Sciatic nerve (tissue), 2 donors: ENCODE measurements at places on chromosomes 1 and 21. TPM values are rescaled to one million over a fixed set of nuclear protein-coding genes. Genes with fewer than 3 reads are reported as not detected.

The GLIS1 gene
- total RNA-seq = 0.98 TPM

The AMIGO1 gene
- total RNA-seq = 15.6 TPM

The S100A7A gene
- total RNA-seq = not detected

The KPRP gene
- total RNA-seq = not detected

The OLIG1 gene
- 0.53 TPM for total RNA-seq

The NBPF4 gene
- total RNA-seq = 0.18 TPM

The OR10Z1 gene
- not detected for total RNA-seq

The CDC20 gene
- 1.9 TPM for total RNA-seq

The AMY1C gene
- not detected for total RNA-seq

The ZNF683 gene
- total RNA-seq = 0.31 TPM

The C1orf141 gene
- not detected for total RNA-seq

The ACTL8 gene
- not detected for total RNA-seq

The PPIAL4G gene
- total RNA-seq = not detected
